ENCODE measurements at places on chromosomes 4 and X. TPM values are rescaled to one million over a fixed set of nuclear protein-coding genes. Genes with fewer than 3 reads are reported as not detected.
A peak's percentile ranks its signal among the peaks of the same experiment; 100 is the strongest.

WNK3 gene
- total RNA-seq = 6.2 TPM

MAGEA10 gene
- total RNA-seq = not detected

- no peak for DNase-seq
Observed at GRCh38 chr4:56209767-56210166, 177.5 kb downstream of the AASDH start.

DNA sequence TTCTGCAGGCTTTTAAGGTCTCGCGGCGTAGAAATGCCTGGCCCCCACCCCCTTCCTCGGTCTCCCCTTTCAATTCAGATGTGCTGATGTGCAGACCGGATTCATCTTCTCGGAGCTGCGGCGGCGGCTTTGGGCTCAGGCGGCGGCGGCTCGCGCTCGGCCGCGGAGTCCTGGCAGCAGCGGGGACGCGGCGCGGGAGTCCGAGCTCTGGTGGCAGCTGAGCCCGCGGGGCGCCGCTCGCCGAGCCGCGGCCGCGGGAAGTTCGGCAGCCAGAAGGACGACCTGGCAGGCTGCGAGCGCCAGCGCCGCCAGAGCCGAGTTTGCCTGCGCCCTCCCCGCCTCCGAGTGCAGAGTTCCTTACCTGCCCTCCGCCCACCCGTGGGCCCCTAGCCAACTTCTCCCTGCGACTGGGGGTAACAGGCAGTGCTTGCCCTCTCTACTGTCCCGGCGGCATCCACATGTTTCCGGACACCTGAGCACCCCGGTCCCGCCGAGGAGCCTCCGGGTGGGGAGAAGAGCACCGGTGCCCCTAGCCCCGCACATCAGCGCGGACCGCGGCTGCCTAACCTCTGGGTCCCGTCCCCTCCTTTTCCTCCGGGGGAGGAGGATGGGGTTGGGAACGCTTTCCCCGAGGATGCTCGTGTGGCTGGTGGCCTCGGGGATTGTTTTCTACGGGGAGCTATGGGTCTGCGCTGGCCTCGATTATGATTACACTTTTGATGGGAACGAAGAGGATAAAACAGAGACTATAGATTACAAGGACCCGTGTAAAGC lies 448 bp downstream of the TLL1 start:
- peak; percentile 13 for DNase-seq

DNA sequence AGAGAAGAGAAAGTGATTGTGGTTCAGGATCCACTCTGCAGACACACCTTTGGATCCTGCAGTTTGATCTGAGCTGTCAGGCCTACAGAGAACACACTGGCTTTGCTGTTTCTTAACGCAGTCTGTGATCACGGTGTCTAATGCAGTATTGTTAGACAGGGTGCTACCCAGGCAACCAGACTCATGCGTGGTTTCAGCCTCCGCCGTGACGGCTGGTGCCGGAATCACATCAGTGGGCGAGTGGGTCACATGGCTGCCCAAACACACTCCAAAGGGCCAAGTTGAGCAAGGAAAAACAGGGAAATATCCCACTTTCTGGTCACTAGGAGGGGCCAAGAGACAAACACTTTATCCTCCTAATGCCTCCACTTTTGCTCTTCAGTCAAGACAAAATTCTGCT lies 27.5 kb downstream of the CCDC149 start:
- peak; percentile 29 for DNase-seq

DNA sequence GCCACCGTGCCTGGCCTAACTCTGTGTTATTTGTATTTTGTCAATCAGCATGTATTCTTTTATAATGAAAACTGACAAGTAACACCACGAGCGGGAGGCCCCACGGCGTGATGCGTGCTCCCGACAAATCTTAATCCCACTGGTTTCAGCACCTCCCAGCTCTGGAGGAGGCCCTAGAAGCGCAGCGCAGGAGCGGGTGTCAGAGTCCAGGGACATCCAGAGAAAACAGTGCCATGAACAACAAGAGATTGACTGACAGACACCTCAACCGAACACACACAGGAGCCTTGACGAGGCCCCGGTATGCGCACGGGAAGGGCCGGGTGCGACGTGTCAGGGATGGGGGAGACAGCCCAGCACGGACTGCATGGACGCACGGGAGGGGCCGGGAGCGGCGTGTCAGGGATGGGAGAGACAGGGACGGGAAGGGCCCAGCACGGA lies 23.0 kb downstream of the GAK start:
- no peak for DNase-seq

All from astrocyte (in vitro differentiated cells and primary cell).